ENCODE measurements at places on chromosomes 7 and 10. TPM values are rescaled to one million over a fixed set of nuclear protein-coding genes. Genes with fewer than 3 reads are reported as not detected.
A peak's percentile ranks its signal among the peaks of the same experiment; 100 is the strongest.

The NKX6-2 gene
- total RNA-seq = not detected

DNA sequence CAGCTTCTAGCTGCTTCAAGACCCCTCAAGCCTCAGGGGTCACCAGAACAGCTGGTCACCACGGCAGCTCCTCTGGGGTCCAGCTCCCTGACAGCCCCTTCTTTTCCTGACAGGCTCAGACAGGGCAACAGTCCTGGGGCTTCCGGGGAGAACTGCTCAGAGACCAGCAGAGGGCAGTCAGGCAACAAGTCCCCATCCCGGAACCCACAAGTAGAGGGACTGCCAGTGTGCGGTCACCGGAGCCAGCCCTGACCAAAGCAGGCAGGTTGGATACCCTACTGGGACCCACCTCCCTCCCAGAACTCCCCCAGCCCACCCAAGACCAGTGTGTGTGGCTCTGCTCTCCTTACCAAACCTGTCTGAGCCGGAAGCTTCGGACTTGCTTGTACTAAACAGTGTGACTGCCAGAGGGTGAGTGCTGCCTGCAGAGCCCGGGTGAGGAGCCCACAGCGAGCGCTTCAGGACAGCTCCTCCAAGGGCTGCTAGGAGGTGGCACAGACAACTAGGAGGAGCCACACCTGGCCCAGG lies 40.3 kb downstream of the YKT6 start:
- peak; percentile 74 for DNase-seq

- DNase-seq = no peak
Measured at GRCh38 chr10:8418631-8419030, 364.1 kb downstream of the GATA3 start.

GRCh38 chr7:27239387-27240014 lies 3.1 kb upstream of the EVX1 start:
- no peak for DNase-seq

The TSPAN12 gene
- 6.4 TPM for total RNA-seq

- no peak for DNase-seq
Measured at GRCh38 chr10:122352817-122353525, 21.5 kb upstream of the PLEKHA1 start.

- DNase-seq = no peak
Measured at GRCh38 chr10:36817898-36818297, 307.5 kb upstream of the ANKRD30A start.

The PNLIP gene
- 0.13 TPM for total RNA-seq

DNA sequence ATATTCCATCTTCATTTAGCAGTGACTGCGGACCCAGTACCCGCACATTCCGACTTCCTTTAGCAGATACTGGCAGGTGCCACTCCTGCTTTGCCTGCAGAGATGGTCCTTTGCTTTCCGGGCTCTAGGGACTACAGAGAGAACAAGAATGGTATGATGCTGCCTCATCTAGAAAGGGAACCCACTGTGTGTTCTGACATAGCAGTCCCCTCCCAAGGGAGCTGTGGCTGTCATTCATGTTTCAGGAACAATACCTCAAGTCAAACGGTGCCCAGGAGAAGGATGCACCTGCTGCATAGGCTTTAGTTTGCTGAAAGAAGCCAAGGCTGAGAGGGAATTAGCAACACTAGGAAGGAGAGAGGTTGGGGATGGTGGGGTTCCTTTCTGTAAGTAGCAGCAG lies 15.9 kb upstream of the TMEM72 start:
- DNase-seq = no peak

DNA sequence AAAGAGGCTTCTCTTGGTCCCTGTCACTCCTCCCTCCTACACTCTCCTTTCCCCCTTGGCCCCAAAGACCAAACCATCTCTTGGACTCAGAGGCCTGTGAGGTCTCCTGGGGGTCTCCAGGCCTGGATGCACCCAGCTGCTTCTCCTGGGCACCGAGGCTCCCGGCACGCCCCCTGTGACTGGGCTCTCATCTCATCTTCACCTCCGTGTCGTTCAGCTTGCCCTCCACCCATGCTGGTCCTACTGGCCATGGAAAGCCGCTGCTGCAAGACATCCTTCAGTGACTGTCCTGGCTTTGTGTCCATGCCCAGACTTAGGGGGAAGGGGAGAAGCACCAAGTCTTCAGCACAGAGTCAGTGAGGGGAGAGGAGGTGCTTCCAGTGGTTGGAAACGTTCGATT lies 141.4 kb upstream of the RET start:
- DNase-seq = no peak

GRCh38 chr7:17374157-17374556 lies 75.7 kb downstream of the AHR start:
- no peak for DNase-seq
